ENCODE measurements at places on chromosomes 6 and 20.

DNA sequence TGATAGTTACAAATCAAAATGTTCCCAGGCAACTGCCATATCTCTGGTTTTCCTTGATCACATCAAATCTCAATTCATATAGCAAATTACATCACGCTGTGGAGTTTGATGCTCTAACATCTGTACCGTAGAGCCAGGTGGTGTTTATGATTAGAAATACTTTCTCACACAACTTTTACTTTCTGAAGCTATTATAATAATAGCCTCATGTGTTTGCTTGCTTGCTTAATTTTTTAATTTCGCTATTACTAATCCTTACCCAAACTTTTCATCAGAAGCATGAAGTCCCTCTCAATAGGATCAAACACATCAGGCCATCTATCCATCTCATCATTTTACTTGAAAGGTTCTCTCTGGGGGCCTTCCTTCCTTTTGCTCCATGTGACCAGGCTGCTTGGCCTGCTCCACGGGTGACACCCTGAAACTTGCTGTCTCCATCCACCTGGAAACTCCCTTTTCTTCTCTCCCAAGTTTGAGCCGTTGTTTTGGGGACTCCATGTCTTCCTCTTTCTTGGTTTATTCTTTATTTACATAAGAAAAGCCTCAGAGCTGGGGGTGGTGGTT lies 75.4 kb downstream of the ADAT2 start:
- DNase-seq = no peak

GRCh38 chr6:143611580-143611979 lies 66.2 kb upstream of the PHACTR2 start:
- DNase-seq = no peak

DNA sequence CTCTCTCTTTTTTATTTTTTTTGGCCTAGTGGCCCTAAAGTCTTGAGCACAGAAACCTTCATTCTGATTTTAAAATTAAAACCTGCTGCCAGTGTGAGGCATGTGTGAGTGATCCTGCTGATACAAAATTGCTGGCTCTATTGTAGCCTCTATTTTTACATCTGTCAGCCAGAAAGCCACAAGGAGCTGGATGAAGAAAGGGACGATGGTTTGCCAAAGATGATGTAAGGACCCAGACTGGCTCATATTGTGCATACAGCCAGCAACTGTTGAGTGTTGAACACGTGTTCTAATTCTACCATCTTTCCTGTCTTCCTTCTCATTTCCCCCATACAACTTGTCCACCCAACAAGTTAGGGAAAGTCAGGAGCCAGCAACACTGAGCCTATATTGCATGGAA lies 40.8 kb upstream of the ATXN1 start:
- DNase-seq = peak; percentile 41

DNA sequence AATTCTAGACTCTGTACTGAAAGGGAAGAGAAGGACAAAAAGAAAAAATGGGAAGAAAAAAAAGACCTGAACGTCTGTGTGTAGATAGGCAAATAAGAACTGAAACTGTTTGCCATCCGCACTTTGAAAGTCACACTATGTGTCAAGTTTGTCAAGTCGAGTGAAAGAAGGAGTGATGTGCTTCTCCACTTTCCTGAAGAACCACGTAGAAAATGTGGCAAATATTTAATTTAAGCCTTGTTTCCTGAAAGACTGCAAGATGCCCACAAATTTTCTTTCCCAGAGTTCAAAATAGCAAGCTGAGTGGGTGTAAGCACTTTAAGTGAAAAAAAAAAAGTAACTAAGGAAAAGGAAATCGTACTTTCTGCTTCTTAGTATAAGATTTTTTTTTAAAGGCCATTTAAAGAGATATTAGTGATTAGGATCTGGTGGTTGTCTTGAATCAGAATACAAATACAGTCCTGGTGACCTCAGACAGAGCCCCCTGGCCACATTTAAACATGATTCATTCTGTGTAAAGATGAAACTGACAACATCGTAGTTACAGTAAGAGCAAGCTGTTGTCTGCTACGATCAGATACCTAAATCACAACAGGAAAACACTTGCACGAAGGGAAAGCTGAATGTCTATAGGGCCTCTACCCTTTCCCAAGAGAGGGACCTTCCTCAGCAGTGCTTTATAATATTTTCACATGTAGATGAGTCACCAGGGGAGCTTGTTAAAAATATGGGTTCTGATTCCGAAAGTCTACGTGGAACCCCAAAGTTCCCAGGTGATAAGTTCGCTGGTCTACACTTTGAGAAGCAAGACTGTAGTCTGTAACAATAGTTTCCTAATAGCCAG lies 102.3 kb downstream of the HIVEP2 start:
- peak; percentile 57 for DNase-seq

DNA sequence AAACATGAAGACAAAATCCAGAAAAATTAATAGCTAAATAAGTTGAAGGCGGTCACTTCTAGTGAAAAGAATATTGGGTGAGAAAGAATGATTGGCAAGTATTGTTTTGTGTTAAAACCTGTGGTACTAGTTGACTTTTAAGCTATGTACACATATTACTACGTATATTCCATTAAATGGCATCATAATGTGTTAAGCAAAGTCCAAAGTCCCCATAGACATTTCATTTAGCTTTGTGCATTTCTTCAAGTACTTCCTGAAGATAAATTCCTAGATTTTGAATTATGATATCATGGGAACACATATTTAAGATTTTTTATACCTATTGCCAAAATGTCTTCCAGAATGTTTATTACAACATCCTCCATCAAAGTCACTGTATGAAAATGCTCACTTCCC lies 272.7 kb upstream of the IRAK1BP1 start:
- peak; percentile 35 for DNase-seq

DNA sequence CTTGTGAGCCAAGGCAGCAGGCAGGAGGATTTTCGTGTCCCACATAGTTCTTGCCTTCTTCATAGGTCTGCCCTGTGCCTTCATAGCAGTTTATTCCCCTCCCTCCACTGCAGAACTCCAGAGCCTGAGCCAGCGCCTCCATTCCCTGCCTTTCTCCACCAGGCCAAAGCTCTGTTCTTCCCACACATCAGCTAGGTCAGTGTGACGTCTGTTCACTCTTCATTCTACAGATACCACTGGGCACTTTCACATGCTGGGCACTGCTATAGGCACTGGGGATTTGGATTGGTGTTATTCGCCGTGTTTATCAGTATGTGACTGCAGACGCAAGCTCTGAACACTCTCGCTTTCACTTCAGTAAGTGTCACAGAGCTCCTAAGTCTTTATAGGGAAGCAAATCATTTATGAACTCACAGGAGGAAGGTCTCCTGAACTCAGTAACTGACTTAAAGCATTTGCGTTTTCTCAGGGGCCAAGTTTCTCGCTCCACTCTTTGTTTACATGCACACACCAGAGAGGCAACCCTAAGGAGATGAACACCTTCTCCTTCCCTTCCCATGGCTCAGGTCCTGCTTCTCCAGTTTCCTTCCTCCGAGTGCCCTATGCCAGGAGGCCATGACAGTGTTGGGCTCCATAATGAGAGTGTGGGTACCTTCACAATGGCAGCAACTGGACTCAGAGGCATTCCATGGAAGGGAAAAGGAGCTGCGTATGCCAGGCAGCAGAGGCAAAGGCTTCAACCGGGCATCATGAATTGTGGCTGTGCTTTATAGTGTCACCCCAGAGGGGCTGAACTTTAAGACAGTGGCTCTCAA lies 6.3 kb upstream of the APMAP start:
- DNase-seq = no peak

DNA sequence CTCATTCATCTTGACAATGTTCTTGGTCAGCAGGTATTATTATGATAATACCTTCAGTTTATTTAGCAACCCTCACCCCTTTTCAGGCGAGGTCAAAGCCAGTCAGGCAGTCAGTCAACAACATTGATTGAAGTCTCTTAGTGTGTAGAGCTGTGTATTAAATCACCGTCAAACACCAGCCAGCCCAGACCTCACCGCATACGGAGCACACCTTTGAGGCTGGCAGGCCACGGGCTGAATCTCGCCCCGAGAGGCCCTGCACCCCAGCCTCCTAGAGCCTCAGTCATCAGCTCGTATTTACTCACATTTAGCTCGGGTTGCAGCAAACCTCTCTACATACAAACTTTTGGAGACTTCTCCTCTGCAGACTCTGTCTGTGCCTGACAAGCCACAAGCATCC lies 36.0 kb upstream of the FOXA2 start:
- DNase-seq = no peak

DNA sequence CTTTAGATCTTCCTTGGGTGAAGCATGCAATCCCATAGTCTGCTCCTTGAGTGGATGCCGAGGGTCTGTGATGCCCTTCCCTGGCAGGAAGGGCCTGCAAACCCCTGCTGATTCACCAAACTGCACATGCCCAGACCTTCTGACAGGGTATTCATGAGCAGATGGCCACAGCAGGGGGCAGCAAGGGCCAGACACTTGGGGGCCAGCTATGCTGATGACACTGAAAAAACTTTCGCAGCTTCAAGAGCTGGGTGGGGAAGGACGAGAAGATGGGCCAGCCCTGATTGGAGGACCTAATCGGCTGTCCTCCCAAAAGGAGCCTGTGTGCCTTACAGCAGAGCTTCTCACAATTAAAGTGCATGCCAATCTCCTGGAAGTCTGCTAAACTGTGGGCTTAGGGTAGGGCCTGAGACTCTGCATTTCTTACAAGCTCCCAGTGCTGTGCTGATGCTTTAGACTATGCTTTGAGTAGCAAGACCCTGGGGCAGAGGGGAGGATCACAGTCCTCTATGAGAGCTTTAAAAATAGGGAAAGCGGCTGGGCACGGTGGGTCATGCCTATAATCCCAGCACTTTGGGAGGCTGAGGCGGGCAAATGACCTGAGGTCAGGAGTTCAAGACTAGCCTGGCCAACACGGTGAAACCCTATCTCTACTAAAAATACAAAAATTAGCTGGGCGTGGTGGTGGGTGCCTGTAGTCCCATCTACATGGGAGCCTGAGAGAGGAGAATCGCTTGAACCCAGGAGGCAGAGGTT lies 15.2 kb upstream of the GDAP1L1 start:
- DNase-seq = peak; percentile 19

GRCh38 chr20:18541741-18542140 lies 25.5 kb upstream of the SMIM26 start:
- peak; percentile 9 for DNase-seq

DNA sequence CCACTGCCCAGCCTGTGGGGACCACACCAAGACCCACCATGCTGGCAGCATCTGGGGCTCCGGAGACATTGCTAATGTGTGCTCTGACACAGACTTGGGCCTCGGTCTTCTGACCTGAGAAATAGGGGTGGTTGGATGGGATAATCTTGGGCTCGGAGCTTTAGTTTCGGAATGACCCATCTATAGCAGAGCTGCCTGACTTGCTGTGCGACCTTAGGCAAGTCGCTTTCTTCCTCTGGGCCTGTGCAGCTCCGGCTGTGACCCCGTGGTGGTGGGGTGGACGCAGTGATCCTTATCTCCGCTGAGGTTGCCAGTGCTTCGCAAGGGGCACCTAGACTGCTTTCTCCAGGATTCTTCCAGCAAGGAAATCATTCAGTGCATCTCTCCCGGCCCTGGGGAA lies 43.7 kb downstream of the CEBPB start:
- no peak for DNase-seq

- DNase-seq = no peak
Measured at GRCh38 chr6:54044059-54044458, 67.2 kb upstream of the MLIP start.

GRCh38 chr6:158066136-158066781 lies 84.6 kb downstream of the SYNJ2 start:
- no peak for DNase-seq

GRCh38 chr20:41645372-41645771 lies 27.2 kb upstream of the CHD6 start:
- no peak for DNase-seq

DNA sequence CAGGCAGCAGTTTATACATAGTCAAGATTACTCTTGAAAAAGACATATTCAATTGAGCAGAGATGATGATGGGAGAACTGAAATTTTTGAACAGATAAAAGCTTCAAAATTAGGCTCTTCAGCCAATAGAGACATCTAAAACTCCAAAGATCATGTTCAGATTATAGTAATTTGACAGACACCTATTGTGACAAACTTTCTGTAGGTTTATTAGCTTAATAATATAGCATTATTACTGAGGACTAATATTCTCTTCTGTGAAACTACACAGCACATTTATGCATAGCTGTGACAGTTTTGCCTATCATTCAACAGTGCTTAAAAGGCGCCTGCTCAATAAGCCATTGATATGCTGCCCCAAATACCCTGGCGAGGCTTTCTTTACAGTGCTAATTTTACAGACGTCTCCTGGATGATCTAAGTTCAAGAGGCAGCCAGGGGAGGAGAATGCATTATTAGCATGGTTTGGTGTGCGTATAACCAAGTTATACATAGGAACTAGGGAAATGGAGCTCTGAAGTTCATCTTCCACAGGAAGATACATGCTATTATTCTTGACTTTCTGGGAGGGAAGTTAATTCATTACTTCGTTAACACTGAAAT lies 21.5 kb downstream of the PLAGL1 start:
- DNase-seq = no peak

DNA sequence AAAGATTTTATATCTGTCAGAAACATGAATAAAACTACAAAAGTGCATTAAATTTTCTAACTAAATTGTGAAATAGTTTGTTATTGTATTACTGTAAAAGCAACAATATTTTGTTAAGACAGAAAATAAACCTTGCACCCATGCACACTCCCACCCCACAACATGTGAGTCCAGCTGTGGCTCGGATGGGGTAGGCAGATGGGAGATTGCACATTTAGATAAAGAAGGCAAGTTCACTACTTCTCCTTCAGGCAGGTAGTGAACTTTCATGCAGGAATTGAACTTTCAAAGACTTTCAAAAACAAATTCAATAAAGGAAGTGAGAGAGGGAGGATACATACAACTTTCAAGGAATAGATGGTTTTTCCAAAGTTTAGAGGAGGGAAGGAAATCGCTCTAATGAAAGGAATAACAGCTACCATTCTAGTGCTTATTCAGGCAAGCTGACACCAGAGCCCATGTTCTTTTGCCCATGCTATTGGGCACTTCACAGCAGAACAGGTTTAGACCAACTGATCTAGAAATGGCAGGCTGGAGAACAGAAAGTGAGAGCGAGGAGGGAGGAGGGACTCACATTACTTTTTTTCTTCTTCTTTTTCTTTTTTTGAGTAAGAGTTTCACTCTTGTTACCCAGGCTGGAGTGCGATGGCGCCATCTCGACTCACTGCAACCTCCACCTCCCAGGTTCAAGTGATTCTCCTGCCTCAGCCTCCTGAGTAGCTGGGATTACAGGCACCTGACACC lies 28.5 kb downstream of the SF3B5 start:
- no peak for DNase-seq

- DNase-seq = no peak
Measured at GRCh38 chr6:87826424-87826823, 124.4 kb upstream of the AKIRIN2 start.

- DNase-seq = no peak
Measured at GRCh38 chr6:157677235-157677634, 145.8 kb upstream of the SNX9 start.

Data from fibroblast of skin of back (primary cell).